ENCODE measurements at places on chromosomes 1 and 21.

DNA sequence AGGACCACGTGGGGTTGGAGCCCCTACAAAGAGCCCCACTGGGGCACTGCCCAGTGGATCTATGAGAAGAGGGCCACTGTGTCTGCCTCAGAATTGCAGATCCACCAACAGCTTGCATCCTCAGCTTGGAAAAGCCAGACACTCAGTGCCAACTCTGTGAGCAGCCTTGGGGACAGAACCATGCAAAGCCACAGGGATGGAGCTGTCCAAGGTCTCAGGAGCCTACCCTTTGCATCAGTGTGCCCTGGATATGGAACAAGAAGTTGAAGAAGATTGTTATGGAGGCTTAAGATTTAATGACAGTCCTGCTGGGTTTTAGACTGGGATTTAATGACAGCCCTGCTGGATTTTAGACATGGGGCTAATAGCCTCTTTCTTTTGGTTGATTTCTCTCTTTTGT, 1670.9 kb downstream of the PLA2G4A start:
- DNase-seq = no peak

DNA sequence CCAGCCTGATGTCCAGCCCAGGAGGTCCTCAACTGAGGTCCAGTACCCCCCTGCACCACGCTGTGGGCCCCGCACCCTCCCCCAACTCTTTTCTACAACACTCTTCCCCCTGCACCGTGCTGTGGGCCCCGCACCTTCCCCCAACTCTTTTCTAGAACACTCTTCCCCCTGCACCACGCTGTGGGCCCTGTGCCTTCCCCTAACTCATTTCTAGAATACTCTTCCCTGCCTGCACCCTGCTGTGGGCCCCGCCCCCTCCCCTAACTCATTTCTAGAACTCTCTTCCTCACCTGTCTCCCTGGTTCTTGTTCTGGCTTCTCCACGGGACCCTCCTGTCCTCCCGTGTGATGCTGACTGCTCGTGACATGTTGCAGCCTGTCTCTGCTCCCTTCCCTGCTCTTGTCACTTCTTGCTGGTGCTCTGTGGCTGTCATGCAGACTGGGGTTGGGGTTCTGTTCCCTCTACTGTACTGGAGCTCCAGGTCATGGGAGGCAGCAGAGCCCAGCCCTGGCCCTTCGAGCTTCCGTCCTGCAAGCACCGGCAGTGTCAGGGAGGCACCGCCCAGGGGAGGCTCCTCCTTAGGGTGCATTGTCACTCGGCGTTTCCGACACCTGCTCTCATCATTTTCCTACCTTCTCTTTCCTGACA, 160.1 kb upstream of the COL6A1 start:
- peak; percentile 43 for DNase-seq

DNA sequence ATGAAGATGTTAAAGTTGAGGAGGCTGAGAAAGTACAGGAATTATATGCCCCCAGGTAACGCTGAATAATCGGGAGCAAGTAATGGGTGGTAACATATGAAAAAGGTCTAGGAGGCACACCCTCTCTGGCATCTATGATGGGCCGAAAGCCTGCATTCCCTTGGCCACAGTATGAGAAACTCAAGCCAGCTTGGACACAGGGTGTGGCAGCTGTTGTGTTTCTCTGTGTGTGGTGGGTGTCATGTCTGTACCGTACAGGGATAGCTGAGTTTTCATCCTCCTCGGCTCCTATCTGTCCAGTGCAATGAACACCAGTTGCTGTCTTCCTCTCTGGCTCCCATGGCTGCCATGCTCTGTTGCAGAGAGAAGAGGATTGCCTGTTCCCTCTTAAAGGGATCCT, 32.9 kb downstream of the NBPF3 start:
- no peak for DNase-seq

DNA sequence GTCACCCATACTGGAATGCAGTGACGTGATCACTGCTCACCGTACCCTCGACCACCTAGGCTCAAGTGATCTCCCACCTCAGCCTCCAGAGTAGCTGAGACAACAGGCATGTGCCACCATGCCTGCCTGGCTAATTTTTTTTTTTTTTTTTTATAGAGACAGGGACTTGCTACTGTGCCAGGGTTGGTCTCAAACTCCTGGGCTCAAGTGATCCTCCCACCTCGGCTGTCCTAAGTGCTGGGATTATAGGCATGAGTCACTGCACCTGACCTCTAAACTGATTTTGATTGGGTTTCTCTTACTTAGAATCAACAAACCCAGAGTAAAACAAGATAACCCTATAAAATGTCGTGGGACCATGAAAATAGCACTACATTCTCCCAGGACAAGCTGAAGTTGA, 112.0 kb downstream of the UBE2U start:
- DNase-seq = no peak

GRCh38 chr1:25566730-25567341, 23.4 kb downstream of the LDLRAP1 start:
- no peak for DNase-seq

GRCh38 chr1:19460535-19461219, 24.7 kb downstream of the CAPZB start:
- no peak for DNase-seq

GRCh38 chr1:19483261-19483660, 2.1 kb downstream of the CAPZB start:
- peak; percentile 58 for DNase-seq

DNA sequence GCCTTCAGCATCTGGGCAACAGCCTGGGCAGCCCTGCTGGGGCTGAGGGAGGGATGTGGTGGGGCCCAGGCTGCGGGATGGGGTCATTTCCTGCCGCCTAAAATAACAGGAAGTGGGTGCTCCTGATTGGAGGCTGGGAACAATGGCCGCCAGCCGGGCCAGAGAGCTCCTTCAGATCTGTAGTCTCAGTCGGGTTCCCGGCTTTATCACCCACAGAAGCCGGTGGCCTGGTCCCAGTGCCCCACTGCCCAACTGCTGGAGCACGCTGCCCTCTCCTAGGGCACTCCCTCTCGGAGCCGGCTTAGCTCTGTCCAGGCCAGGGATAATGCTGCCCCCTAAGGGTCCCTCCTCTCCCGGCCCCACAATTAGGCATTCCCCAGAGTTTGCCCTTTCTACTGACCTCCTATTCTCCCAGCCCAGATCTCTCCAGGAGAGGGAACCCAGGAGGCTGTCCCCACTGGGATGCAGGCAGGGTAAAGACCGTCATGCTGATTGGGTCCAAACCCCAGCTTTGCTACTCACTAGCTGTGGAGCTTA, 5.1 kb downstream of the MAP7D1 start:
- peak; percentile 85 for DNase-seq

DNA sequence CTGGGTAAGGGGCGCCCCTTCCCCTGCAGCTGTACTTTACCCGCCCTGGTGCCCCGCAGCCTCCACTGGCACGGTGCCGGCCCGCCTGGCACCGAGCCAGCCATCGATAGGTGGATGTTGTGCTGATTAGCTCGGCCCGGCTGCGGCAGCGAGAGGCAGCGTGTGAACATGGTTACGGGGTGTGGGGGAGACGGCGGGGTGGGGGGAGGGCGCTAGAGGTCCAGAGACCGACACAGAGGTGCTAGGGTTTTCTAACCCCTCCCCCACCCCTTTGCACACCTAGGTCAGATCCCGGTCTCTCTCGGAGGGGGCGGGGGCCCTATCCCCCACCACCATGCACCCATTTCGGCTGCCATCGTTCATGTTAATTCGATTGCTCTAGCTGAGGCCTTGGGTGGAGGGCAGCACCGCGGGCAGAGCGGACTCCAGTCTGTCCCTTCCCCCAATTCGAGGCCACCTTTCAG, 6.7 kb downstream of the EFNA4 start:
- no peak for DNase-seq

GRCh38 chr1:209705033-209705598, 470 bp downstream of the HSD11B1 start:
- no peak for DNase-seq

GRCh38 chr1:180953291-180954004, 40.8 kb downstream of the KIAA1614 start:
- DNase-seq = no peak

DNA sequence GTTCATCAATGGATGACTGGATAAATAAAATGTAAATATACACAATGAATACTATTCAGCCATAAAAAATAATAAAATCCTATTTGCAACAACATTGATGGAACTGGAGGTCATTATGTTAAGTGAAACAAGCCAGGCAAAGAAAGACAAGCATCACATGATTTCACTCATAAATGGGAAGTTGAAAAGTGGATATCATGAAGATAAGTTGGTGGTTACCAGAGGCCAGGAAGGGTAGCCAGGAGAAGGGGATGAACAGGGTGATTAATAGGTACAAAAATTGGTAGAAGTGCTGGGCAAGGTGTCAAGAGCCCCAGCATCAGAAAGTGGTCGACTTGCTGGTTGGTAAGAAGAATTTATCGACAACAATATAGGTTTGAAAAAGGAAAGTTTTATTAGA, 1.3 kb upstream of the PARK7 start:
- no peak for DNase-seq

DNA sequence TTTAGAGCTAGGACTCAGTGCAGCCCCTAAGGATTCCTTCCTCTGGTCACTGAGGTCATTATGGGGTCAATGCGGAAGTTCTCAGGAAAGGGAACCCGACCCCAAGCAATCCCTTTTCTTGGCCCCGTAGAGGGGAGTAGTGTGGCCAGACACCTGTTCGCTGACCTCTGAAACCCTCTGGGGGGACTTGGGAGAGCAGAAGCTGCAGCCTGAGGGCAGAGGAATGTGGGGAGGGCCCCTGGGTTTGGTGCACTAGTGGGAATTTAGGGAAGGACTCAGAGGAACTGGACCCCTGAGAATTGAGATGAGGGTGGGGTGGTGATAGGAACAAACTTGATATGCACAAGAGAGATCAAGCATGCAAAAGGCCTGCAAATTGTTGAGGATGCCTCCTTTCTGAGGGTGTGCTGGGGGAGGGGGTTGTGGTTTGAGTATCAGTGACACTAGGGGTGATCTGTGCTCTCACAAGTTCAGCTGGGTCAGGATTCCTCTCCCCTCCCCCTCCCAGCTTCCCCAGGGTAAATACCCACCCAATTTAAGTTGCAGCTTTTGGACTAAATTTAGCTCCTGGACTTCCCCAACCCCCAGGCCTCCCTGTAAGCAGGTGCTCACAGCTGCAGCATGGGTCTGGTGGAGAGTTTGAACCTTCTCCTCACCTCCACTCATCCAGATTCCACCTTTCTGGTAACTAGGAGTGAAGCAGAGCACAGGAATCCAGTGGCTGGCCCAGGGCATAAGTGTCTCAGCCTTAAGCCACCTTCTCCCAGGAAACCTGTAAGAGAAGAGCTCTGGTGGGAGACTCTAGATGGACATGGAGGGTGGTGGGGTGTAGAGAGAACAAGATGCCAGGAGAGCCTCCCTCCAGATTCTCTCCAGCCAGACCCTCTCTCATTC, 13.5 kb downstream of the ADAMTSL4 start:
- peak; percentile 87 for DNase-seq

DNA sequence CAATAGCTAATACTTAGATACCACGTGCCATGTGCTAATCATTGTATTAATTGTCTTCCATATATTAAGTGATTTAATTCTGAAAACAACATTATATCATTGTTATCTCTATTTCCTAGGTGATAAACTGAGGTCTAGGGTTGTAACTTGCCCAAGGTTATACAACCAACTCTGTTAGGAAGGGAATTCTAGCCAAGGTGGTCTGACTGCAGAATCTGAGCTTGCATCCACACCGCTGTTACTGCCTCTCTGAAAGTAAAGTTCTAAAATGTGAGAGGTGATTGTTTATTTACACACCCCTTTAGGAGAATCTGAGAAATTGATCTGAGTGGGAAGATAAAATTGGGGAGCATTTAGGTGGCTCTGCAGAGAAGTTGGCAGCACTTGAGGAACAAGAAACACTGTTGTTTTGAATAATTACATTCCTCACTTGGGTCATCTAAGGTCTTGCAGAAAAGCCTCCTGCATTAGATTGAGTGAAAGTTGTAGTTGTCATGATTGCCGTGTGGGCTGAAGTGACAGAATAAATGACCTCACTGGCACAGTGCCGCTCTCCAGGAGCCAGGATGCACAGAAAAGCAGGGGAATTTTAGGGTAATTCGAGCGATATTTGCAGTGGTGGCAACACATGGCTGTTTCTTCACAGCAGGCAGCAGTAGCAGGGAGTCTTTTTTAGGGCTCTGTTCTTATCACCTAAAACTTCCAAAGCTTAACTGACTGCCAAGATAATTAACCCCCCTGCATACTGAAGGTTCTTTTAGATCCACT, 121.7 kb downstream of the ADGRL4 start:
- DNase-seq = no peak

- no peak for DNase-seq
These were observed 397.2 kb downstream of the DUSP10 start for GRCh38 chr1:221344693-221345092.

- no peak for DNase-seq
These were observed 42.3 kb downstream of the VAMP4 start for GRCh38 chr1:171699531-171699930.

- DNase-seq = peak; percentile 32
These were observed 48.4 kb downstream of the TRIM11 start for GRCh38 chr1:228358039-228358763.

DNA sequence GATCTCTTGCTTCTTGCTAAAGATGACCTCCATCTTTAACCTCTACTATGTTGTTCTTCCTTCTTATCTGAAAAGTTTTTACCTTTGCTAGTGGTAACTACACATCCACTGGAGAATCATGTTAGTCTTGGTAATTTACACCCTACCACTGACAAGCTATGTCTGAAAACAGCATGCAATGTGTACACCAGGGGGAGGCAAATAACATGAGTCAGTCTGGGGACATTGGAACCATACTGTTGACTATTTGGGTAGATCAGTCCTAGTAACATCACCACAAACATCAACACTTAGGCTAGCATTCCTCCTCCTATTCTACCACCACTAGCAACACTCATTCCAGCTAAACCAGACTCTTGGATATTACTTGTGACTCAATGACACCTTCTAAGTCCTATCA, 549.0 kb downstream of the KCNT2 start:
- no peak for DNase-seq

DNA sequence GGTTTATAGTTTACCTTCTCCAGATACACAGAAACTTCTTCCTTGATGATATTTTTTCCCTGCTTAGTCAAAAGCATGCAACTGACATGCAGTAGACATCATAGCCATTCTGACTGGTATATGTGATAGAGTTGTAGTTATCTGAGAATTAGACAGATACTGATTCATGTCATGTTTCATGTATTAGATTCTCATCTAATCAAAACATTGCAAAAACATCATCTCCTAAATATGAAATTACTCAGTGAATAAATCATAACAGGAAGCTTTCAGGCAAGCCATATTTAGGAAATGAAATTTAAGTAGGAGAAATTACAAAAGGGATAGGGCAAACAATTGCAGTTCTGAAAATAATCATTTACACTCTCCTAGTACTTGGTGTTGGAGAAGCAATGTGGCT, 38.4 kb upstream of the ASB17 start:
- DNase-seq = no peak

- DNase-seq = no peak
These were observed 121.1 kb upstream of the PKN2 start for GRCh38 chr1:88562991-88563390.

DNA sequence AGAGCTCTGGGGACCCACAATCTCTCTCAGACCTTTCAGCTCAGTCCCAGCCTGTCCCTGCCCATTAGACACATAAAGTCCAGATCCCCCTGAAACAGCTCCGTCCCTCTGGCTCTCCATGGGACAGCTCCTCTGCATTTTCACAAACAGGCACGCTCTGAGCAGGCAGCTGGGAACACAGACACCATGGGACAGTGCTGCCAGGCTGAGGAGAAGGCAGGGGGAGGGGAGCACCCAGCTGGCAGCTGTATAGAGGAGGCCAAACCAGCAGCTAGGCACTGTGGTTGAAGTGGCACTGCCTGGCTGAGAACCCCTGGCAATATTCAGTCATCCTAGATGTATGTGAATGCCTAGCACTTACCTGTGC, 2.0 kb downstream of the TMEM63A start:
- DNase-seq = no peak

- DNase-seq = no peak
These were observed 3.2 kb downstream of the TCEA3 start for GRCh38 chr1:23421343-23421742.

All from activated CD4-positive, alpha-beta T cell treated with anti-CD3 and anti-CD28 coated beads, Interleukin-10, Interleukin-2, amounts not matched to agents 100 ng/mL and 50 ng/mL, durations not matched to agents 16 hours and 8 hours (primary cell).